Cortex of kidney (tissue), 1 donor: ENCODE measurements at places on chromosomes 7 and 10.

- no peak for DNase-seq
Observed at GRCh38 chr10:2798336-2799022, 268.9 kb upstream of the PFKP start.

- no peak for DNase-seq
Observed at GRCh38 chr10:124176349-124177179, 83.2 kb upstream of the CHST15 start.

DNA sequence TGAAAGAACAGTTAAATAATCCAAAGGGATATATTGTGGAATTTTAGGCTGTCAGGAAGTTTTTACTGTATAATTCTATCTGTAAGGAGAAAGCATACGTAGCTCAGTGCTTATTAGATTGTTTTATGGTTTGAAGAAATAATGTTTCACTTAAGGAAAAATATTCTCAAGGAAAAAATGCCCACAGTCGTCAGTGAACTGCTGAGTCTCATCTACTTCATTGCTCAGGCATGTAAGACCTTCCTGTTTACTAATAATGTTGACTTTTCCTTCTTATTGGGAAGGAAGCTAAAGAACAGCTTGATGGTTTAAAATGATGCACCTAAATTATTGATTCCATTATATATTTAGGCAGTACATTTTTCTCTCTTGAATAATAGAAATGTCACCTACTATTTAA lies 304.2 kb downstream of the SDK1 start:
- no peak for DNase-seq

DNA sequence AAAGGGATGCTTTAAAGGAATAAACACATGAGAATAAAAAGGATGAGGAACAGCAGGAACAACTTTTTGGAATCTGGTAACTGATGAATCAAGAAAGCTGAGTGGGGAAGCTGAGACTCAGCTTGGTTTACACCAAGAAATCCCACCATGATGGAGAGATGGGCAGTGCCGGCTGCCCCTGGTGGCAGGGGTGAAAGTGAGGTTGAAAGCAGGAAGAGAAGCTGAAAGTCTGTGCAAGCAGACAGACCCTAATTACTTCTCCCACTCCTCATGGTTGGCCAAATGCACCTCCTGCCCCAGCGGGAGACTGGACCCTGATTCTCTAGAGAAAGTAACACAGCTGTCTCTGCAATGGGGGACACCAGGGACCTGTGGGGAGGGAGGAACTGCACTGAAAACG lies 57.6 kb upstream of the NANOS1 start:
- no peak for DNase-seq

DNA sequence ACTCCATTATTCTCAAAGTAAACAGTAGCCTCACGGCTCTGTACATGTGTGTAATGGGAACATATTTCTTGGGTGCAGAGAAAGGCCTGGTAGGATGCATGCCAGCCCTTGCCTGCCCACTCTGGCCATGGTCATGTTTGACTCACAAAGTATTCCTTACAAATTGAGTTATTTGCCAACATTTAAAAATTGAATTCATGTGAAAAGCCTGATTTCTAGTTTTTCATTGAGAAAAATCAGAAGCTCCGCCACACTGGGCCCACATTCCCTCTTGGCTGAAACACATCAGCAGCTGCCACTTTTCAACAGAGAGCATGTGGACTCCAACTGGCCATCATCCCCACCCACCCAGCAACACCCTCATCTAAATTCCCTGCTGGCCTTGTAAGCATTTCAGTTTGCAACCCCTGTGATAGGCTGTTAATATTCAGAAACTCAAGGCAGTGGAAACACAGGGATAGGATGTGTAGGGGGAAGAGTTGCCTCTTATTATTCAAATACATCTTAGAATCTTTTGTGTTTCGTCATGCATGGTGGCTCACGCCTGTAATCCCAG lies 40.9 kb downstream of the CDH23 start:
- DNase-seq, result no peak

DNA sequence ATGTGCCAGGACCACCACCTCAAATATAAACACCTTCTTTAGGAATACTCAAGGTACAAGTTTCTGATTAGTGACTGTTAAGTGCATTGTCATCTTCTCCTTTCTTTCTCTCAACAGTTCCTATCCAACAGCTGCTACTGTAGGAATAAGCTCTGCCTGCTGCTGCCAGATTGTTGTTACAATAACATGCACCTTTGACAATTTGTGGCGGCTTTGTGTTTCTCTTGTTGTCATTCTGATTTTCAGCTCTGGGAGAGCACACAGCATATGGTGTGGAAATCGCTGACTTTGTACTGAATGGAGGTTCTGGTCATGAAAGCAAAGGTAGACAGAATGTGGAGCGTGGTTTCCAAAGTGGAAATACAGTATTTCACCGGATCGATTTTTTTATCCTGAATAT lies 182.8 kb downstream of the SEC23IP start:
- DNase-seq, result no peak

- no peak for DNase-seq
Observed at GRCh38 chr7:50371551-50372021, 67.1 kb downstream of the IKZF1 start.

GRCh38 chr10:131180740-131181415 lies 130.6 kb downstream of the TCERG1L start:
- no peak for DNase-seq

- no peak for DNase-seq
Observed at GRCh38 chr7:43537765-43538403, 45.0 kb upstream of the STK17A start.

GRCh38 chr10:91024541-91024940 lies 103.7 kb upstream of the ANKRD1 start:
- DNase-seq, result no peak

DNA sequence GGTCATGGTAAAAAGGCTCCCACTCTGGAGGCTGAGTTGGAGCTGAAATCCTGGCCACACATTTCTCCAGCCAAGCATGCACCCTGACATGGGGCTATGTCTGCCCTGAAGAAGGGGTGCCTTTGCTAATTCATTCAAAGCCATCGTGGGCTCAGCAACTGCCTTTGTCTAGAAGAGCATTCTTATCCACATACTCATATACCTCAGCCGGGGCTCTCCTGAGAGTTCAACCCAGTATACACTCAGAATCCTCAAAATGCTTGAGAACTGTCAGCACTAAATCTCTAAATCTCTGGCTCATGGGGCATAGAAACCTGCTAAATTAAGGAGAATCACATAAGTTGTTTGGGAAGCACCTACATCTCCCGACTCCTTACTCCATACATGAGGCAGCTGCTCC lies 89.3 kb downstream of the MRPL32 start:
- DNase-seq, result no peak

DNA sequence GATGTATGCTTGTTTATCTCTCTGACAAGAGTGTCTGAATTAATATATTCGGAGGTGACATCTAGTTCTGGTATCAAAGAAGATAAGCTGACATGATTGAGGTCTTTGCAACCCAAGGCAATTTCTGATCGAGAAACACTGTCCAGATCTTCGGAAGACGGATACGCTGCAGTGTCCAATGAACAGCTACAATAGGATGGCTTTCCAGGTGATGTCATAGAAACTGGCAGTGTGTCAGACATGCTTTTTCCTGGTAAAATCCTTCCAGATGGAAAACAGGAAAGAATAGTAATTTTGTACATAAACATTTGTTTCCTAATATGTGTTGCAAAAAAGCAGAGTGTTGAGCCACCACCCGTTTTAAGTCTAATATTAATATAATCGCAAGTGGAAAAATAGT lies 33.4 kb downstream of the VWDE start:
- no peak for DNase-seq

GRCh38 chr7:100190048-100190711 lies 12.5 kb downstream of the STAG3 start:
- DNase-seq, result no peak

GRCh38 chr10:100479037-100479436 lies 16.2 kb downstream of the WNT8B start:
- no peak for DNase-seq

GRCh38 chr7:130273933-130274255 lies 7.2 kb downstream of the CPA2 start:
- no peak for DNase-seq

- DNase-seq, result no peak
Observed at GRCh38 chr10:78079411-78079810, 45.7 kb downstream of the RPS24 start.

DNA sequence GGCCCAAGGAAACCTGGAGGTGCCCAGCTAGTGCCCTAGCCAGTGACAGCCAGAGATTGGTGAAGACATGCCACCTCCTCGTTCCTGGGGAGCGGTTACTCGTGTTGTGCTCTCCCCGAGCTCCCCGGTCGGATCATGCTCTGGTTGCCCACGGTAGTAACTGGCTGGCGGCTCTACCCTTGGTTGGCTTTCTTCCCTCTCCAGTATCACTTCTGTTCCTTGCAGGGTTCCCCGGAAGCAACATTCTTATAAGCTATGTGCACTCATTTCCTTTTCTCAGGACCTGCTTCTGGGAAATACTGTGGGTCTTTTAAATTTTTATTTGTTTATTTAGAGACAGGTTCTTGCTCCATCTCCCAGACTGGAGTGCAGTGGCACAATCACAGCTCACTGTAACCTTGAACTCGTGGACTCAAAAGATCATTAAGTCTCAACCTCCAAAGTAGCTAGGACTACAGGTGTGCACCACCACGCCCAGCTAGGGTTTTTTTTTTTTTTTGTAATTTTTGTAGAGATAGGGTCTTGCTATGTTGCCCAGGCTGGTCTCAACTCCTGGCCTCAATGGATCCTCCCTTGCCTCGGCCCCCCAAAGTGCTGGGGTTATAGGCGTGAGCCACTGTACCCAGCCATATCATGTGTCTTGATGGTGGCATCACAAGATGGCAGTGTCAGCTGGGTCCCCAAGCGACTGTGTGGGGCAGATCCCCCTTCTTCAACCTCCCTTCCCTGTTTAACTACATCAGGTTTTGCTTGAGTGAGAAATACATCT lies 6.9 kb upstream of the CALHM1 start:
- DNase-seq, result no peak

DNA sequence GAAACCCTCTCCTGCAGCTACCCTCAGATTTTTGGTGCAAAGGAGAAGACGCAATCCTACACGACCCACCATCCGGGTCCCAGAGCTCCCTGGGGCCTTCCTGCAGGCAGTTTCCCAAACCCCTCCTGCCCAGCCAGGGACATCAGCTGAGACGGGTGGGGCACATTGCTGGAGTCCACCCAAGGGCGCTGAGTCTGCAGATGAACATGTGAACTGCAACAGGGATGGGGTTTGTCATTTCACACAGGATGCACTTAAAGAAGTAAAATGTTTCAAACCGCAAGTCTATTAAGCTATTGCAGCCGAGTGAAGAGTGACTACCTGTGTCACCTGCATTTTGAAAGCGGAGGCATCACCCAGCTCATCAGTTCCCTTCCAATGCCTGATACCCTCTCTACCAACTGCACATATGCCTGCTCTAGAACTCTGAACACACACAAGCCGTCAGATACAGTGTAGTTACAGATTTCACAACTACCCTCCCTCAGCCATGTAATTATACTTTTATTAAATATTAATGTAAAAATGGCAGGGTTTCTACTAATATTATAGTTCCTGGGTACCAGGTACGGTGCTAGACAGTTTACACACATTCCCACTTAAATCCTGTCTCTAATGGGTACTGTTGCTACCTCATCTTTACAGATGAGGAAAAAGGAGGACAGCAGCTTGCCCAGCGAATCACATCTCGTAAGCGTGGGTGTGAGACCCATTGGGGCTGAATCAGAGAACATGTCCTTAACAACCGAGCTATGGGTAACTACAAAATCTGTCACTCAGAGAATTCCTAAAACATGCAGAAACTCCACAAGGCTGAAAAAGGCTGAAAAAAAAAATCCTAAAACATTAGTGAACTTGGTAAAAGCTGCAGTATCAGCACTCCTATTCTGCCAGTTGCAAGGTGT lies 71.2 kb downstream of the GRB10 start:
- no peak for DNase-seq

- DNase-seq, result no peak
Observed at GRCh38 chr10:76869931-76870330, 767.7 kb downstream of the KCNMA1 start.

DNA sequence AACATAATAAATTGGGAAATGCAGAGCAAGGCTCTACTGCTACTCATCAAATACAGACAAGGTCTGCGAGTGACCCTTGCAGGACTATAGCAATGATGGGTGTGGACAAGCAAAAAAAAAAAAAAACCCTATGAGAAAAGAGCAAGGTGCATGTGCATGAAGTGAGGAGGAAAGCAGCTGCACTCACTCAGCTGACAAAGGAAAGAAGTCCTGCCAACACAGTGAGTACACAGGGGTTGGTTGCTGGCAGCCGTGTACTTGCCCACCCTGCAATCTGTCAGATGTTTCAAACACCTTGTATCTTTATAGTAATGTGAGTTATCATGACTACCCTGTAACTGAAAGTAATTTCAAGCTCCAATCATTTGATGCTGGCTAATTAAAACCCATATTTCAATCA lies 20.5 kb downstream of the CHCHD3 start:
- no peak for DNase-seq

DNA sequence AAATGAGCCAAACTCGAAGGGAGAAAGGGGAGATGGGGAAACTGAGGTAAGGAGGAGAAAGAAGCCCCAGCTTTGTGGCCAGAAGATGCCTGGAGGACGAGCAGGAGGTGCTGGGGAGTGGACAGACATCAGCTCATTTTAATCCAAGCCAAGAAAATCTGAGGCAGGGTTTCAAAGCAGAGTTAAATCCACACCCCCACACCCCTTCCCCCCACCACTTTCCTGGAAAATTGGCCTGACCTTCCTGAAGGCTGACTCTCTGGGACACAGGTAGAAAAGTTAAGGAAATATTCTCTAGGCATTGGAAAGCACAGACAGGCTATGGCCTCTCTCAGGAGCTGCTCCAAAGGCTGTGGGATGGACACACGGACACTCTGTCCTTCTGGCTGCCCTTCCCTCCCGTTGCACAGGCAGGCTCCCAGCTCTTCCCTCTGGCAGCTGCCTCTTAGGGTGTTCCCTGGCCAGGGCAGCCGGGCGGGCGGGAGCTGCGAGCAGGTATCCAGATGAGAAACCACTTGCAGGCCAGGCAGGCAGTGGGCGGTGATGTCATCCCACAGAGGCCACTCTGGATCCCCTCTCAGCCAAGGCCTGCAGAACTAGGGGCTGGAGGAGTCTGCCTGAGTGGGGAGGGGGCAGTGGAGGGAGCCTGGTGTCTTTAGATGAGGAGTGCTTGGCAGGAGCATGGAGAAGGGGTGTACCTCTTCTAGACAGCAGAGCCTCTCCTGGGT lies 171.8 kb downstream of the NEURL1 start:
- no peak for DNase-seq

DNA sequence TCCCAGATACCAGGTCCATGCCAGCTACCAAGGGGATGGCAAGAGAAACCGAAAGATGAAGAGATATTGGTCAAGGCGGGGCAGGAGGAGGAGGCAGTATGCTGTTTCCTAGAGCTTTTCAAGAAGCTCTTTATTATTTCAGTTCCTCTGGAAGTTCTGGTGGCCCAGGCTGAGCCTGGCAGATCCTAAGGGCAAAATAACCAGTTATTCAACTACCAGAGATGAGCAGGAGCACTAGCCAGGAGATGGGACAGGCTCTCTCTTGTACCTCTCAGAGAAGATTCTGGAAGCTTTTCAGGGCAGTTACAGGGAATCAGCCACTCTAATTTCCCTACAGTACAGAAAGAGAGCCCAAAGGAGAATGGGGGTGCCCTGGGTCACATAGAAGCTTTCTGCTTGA lies 5.3 kb downstream of the DNAJB12 start:
- no peak for DNase-seq
